GM04503 (cell line): ENCODE measurements at places on chromosomes 2 and 18.

GRCh38 chr18:66916834-66917233 is 312.9 kb upstream of the CDH19 start:
- DNase-seq: no peak

DNA sequence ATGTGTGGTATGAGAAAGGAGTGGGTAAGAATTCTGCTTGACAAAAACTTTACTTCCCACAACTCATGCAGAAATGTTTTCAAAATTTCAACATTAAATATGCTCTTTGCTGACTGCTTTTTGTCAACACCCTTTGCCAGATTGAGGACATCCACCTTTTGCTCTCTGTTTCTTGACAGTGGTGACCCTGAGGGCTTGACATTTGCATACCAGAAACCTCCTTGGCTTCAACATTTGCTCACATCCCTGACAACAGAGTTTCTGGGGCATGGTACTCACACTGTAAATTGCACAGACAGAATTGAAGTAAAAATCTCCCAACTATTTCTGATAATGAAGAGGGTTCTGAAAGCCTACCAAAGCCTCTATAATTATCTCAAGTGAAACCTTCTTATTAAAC is 95.7 kb downstream of the RND3 start:
- no peak for DNase-seq

DNA sequence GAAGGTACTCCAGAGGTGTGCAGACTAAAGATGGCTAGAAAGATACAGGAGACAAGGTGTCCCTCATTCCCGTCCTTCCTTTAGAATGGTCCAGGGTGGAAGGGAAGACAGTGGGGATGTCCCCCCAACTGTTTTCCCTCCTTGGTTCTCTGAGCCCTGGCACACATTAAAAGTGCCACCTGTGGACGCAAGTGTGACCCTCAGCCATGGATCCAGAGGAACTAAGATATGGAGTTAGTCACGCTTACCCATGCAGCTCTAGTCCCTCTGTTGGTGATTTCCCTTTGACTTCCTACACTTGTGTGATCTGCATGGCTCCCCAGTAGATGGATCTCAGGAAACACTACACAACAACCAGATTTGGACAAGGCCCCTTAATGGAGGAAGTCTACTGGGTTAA is 113.1 kb upstream of the SRD5A2 start:
- DNase-seq: no peak

GRCh38 chr18:12334366-12334808 is 26.3 kb downstream of the TUBB6 start:
- DNase-seq: no peak

GRCh38 chr2:144183727-144184126 is 336.2 kb downstream of the ZEB2 start:
- peak; percentile 54 for DNase-seq
